Activated naive CD8-positive, alpha-beta T cell treated with anti-CD3 and anti-CD28 coated beads, Interleukin-2, amount 10 ng/mL, durations not matched to agents 7 days and 5 days (primary cell): ENCODE measurements at places on chromosomes 4 and X. TPM values are rescaled to one million over a fixed set of nuclear protein-coding genes. Genes with fewer than 3 reads are reported as not detected.
A peak's percentile ranks its signal among the peaks of the same experiment; 100 is the strongest.

GASK1B gene
- 0.60 TPM for total RNA-seq

CYTL1 gene
- total RNA-seq: not detected

GRCh38 chr4:24988776-24989175 lies 42.0 kb downstream of the LGI2 start:
- no peak overlapping the region for H3K4me3 ChIP-seq
- no peaks in the 10 kb centered on the region for H3K36me3 ChIP-seq
- H3K4me1 ChIP-seq: no peaks in the 10 kb centered on the region
- DNase-seq: no peak
- no peak overlapping the region for H3K27ac ChIP-seq

DNA sequence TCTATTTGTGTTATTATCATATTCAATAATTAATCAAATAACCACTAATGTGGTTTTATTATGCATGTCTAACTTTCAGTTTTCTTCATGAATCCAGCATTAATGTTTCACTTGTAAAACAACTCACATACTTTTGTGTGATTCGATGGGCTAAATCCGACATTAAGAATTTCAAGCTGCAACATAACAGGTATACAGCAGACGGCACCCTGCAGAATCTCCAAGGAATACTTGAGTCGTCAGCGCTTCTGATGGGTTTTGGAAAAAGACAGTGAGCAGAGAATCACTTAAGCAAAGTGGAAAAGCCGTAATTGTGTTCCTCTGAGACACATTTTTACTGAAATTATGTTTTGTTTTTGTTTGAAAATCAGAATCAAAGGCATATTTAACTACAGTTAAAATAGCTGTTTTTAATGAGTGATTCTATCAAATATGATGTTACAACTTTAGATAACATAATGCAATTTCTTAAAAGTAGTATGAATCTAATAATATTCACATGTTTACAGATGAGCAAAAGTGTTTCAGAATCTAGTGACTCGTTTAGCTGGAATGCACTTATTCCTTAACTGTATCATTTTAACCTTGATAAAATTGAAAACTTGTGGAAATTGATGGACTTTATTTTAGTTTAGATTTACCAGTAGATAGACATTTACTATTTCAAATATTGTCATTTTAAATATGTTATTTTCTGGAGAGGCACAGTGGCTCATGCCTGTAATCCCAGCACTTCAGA lies 514.8 kb downstream of the CCSER1 start:
- no peak overlapping the region for H3K4me3 ChIP-seq
- H3K36me3 ChIP-seq: no peaks in the 10 kb centered on the region
- no peak overlapping the region for H3K27ac ChIP-seq
- H3K27me3 ChIP-seq: no peaks in the 10 kb centered on the region
- no peaks in the 10 kb centered on the region for H3K4me1 ChIP-seq

DNA sequence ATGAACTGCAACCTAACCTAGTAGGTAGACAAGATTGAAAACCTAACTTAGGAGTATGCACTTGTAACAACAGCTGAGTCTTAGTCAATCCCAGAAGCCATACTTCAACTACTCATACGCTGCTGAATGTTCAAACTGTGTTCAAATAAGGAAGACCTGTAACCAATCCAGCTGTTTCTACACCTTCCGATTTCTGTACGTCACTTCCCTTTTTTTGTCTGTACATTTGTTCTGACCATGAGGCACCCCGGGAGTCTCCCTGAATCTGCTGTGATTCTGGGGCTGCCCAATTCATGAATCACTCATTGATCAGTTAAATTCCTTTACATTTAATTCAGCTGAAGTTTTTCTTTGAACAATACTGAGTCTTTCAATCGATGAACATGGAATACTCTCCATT lies 89.5 kb downstream of the BMP3 start:
- no peaks in the 10 kb centered on the region for H3K27me3 ChIP-seq
- H3K27ac ChIP-seq: no peak overlapping the region
- no peak overlapping the region for H3K4me3 ChIP-seq
- DNase-seq: no peak

- H3K4me1 ChIP-seq: no peaks in the 10 kb centered on the region
- H3K27me3 ChIP-seq: no peaks in the 10 kb centered on the region
- no peak for DNase-seq
- H3K36me3 ChIP-seq: no peaks in the 10 kb centered on the region
- no peak overlapping the region for H3K27ac ChIP-seq
Observed at GRCh38 chrX:96438803-96439202, 245.8 kb upstream of the DIAPH2 start.

- H3K27ac ChIP-seq: no peak overlapping the region
- H3K4me1 ChIP-seq: peaks cover 35% of the 10 kb centered on the region
- peaks cover 9% of the 10 kb centered on the region for H3K27me3 ChIP-seq
- no peak overlapping the region for H3K4me3 ChIP-seq
- H3K36me3 ChIP-seq: peaks cover 5% of the 10 kb centered on the region
Observed at GRCh38 chr4:185207466-185207865, 1.9 kb upstream of the SNX25 start.

GRCh38 chr4:172393220-172393619 lies 580.0 kb downstream of the GALNTL6 start:
- no peaks in the 10 kb centered on the region for H3K4me1 ChIP-seq
- no peaks in the 10 kb centered on the region for H3K36me3 ChIP-seq
- H3K27ac ChIP-seq: no peak overlapping the region
- no peak overlapping the region for H3K4me3 ChIP-seq

MYOZ2 gene
- not detected for total RNA-seq

GRCh38 chrX:38041237-38041636 lies 34.9 kb downstream of the SYTL5 start:
- no peaks in the 10 kb centered on the region for H3K4me1 ChIP-seq
- no peak overlapping the region for H3K27ac ChIP-seq
- H3K27me3 ChIP-seq: peaks cover 2% of the 10 kb centered on the region
- H3K36me3 ChIP-seq: no peaks in the 10 kb centered on the region

DNA sequence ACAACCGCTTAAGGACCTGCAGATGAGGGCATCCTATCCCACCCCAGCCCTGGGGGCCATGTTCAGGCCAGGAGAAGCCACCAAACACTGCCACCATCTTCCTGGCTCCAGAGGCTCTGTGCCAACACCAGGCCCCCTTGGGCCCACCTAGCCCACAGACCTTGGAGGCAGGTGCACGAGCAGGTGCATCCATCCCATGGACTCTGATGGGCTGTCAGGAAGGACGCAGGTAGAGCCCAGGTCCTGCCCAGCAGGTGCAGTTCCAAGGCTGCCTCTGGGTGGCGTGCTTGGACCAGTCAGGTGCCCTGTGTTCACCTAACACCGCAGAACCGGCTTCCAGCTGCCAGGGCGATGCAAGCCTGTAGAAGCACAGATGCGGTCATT lies 22.8 kb upstream of the PDE6B start:
- peaks cover 7% of the 10 kb centered on the region for H3K4me1 ChIP-seq
- no peak overlapping the region for H3K27ac ChIP-seq
- H3K27me3 ChIP-seq: peaks cover 5% of the 10 kb centered on the region
- H3K4me3 ChIP-seq: no peak overlapping the region
- no peaks in the 10 kb centered on the region for H3K36me3 ChIP-seq
- DNase-seq: peak; percentile 77

- H3K36me3 ChIP-seq: no peaks in the 10 kb centered on the region
- H3K27ac ChIP-seq: no peak overlapping the region
- peaks cover 4% of the 10 kb centered on the region for H3K4me1 ChIP-seq
- H3K27me3 ChIP-seq: peaks cover 46% of the 10 kb centered on the region
Observed at GRCh38 chr4:176791591-176792325, 964 bp downstream of the VEGFC start.

GRCh38 chr4:83262682-83263081 lies 21.9 kb downstream of the COQ2 start:
- peaks cover 11% of the 10 kb centered on the region for H3K4me1 ChIP-seq
- DNase-seq: no peak
- H3K36me3 ChIP-seq: peaks cover 33% of the 10 kb centered on the region
- H3K4me3 ChIP-seq: no peak overlapping the region

GRCh38 chr4:172819353-172819752 lies 349.3 kb upstream of the GALNT7 start:
- H3K27me3 ChIP-seq: no peaks in the 10 kb centered on the region
- no peaks in the 10 kb centered on the region for H3K36me3 ChIP-seq
- DNase-seq: no peak
- H3K4me1 ChIP-seq: no peaks in the 10 kb centered on the region
- no peak overlapping the region for H3K27ac ChIP-seq
- H3K4me3 ChIP-seq: no peak overlapping the region
